ENCODE measurements at places on chromosomes 11 and 22.

DNA sequence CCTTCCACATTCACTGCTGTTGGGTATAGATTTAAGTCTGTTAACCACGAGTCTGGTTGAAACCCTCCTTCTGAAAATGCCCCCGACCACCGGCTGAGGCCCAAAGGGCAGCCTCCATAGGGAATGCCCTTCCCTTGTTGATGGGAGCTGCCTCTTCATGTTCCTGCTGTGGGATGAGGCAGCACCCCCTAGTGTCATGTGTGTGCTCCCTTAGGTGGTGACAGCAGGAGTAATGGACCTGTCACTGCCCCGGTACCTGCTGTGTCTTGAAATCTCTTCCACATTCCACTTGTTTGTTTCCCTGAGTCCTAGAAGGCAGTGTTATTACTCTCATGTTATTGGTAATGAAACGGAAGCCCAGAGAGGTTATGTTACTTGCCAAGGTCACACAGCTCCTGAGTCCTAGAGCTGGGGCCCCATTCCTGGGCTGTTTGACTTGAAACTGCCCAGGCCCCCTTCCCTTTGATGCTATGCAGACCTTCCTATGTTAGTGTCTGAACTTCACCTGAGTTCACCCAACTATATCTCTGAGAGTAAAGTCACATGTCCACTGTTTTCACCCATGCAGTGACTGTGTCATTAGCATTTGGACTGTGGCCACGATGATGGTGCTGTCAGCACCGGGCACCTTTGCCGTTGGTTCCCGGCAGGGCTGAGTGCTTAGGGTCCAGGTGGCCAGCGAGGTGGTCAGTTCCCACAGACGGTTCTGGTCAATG, 234.3 kb downstream of the TBC1D22A start:
- no peak for DNase-seq

- no peak for DNase-seq
Observed at GRCh38 chr11:87236368-87236767, 198.6 kb downstream of the TMEM135 start.

DNA sequence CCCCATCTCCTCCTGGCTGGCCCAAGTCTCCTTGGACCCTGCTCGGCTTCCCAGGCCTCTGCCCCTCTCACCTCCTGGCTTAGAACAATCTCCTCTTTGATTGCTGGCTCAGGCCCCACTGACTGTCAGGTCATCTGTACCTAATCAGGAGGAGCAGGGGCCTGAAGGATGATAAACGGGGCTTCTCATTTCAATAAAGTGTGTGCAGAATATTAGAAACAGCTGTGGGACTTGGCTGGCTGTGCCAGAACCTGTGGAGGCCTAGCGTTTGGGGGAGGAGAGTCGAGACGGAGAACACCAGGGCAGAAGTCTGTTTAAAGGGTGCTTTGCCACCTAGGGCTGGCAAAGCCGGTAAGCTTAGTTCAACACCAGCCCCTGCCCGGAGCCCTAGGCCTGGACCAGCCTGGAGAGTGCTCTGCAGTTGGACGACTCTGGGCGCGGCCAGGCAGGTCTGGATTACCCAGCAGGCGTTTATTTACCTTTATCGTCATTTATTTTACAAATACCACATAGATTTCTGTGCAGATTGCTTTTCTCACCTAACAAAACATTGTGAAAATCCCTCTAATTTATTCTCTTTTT, 10.1 kb upstream of the VSIG10L2 start:
- no peak for DNase-seq

DNA sequence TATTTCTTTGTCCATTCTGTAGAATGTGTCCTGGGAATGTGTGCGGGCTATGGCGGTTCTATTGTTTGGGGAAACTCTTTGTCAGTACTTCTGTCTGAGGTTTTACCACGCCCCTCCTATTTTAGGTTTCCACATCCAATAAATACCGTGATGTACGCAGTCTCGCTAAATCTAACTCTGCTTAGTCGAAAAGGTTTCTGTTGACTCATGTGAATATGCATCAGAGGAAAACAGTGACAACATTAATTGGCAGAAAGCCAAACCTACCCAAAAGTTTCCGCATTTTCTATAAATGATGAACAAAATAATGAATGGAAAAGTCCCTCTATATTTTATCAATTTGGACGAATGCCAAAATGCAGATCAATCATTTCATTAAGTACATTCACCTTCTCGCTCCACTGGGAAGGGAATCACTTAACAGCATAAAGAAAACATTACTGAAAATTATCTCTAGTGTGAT, 143.4 kb downstream of the MAML2 start:
- no peak for DNase-seq

DNA sequence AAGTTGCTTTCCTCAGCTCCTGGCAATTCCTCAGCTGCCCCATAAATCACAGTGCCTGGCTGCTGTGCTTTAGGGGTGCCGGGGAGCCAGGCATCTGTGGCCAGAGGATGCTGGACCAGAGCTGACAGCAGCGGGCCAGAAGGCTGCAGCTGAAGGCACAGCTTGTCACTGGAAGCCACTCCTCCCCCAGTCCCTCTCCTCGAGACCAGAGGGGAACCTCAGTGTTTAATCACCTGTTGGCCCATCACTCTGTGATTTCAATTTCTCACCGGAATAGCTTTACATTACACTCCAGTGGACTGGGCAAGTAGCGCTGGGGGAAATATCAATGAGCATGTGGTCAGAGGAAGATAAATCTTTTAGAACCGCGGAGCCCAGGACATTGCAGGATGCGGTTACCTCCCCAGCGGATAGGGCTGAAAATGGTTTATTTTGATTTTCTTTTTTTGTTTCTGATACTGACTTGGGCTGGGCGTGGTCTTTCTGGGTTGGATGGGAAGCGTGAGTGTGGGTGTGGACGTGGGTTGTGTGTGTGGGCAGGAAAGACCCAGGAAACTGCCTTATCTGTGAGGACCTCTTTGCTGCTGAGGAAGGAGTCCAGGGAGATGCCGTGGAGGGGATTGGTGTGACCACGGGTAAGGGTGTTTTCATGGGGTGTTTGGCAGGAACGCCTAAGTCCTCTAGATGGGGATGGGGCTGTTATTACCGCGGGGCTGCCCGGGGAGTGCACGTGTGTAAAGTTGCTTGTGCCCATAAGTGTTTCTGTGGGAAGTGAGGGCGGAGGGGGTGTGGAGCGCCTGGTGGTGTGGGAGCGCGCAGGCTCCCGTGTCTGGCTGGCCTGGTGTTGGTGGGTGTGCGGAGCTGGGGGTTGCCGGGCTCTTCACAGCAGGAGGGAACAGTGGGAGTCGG, 4.0 kb downstream of the DAGLA start:
- DNase-seq: no peak

GRCh38 chr11:30992513-30992849, 377.1 kb downstream of the DCDC1 start:
- no peak for DNase-seq

GRCh38 chr22:33666279-33666960, 253.9 kb downstream of the LARGE1 start:
- DNase-seq: no peak

DNA sequence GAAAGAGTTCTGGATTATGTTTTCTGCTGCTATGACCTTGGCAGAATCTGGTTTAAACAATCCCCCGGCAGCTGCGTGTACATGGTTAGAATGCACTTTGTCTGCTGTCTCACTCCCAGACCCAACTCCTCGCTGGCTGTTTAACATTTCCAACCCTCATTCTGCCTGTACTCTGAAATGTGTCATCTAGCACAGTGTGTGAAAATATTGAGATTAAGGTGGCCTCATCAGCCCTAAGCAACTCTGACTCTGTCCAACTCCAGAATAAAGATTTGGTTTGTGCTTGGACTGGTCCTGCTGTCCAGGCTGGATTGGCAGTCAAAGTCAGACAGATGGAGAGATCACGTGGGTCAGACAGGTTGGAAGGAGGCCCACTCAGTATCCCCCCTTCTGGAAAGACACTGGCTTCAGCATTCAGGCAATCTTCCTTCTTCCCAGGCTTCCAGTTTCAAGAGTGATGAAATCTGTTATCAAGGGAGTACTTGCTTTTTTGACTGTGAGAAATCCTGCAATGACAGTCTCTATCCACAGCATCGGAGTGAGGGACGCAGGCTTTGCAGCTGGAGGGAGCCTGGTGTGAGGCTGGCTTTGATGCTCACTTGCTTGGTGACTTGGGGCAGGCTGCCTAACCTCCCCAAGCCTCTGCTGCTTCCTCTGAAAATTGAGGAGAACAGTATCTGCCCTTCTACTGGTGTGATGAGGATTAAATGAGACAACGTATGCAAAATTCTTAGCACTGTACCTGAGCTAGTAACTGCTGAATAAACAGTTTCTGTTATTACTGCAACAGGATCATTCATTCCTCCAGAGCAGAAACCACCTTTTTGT, 29.8 kb downstream of the ABTB2 start:
- no peak for DNase-seq

DNA sequence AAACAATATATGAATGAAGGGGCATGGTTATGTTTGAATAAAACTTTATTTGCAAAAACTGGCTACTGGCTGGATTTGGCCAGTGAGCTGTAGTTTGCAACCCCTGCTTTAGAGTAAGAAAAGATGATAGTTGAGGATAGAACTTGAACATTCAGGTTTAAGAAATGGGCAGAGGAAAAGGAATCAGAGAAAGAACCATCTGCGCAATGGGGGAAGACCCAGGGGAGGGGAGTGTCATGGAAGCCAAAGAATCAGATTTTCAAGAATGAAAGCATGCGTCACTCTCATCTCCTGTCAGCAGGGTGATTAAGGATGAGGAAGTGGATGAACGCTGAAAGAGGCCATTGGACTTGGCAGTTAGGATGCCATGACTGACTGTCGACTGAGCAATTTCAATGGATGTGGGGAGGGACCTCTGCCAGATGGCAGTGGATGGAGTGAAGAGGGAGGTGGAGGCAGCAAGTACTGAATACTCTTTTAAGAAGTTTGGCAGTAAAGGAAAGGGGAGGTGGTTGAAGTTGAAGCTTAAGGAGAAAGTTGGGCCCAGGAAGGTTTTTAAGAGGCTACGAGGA, 21.2 kb downstream of the FAT3 start:
- DNase-seq: no peak

Measured in LoVo (cell line).